Stimulated activated CD8-positive, alpha-beta memory T cell treated with anti-CD3 and anti-CD28 coated beads, Interleukin-4, amount 100 ng/mL, for 1 hour (primary cell): ENCODE measurements at places on chromosomes 4 and X.

DNA sequence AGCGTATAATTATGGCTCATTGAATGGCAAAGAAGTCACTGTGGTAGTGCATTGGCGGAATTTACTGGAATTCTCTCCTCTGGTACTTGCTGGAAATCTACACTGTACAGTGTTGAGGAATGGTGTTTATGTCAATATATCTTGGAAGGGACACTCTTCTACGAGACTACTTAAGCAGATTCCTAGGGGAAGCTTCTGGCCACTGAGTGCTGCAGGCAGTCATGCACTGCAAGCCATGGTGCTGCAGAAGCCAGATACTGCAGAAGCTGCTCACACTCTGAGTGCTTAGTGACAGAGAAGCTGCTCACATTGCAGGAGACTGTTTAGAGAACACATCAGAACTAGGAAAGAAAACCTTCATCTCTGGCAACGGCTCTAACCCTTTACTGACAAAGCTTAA lies 725.0 kb downstream of the CCSER1 start:
- DNase-seq: no peak

GRCh38 chrX:113935518-113935917 lies 648.4 kb upstream of the HTR2C start:
- no peak for DNase-seq

DNA sequence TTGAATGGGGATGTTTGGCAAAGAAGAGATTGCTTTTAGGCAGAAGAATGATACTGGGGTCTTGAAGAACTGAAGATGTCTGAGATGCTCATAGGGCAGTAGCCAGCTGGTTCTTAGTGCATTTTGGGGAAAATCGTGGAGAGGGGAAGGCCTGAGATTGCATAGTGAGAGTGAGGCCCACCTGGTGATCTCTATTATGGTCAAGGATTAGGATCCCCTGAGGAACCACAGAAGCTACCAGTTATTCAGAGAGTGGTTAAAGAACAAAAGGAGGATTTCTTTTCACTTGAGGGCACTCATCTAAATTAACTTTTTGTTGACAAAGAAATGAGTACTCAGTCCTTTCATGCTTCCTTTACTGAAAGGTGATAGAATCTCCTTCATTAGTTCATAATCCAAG lies 271.3 kb upstream of the HAND2 start:
- no peak for DNase-seq

DNA sequence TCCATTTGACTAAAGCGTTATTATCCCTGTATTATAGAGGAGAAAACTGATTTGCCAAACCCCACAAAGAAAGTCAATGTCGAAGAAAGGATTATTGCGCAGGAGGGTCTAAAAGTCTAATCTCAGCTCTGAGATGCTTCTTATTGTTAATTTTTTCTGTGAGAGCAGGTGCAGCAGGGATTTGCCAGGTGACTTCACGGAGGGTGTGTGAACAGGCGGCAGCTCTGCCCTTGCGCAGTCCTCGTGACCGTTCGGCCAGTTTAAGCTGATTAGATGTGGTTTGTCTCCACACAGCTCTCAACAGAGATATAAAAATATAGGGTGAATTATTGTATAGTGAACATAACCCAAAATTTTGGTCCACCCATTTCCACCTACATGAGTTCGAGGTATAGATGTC lies 28.5 kb downstream of the TENM3 start:
- no peak for DNase-seq

DNA sequence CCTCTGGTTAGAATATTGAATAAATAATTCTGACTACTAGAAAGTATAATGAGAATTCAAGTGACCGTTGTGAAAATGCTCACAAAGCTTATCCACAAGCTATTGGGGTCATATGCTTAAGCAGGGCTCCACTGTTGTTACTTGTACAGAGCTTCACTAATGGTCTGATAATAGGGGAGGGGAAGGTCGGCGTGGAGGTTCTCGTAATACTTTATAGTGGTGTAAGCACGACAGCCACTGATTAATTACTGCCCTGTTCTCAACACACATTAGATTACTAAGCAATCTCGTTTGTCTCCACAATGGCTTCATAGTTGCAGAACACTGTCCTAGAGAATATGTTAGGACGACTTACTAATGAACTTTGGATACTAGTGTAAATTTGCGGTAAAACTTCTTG lies 11.6 kb downstream of the UNC5C start:
- DNase-seq: no peak

- no peak for DNase-seq
Measured at GRCh38 chr4:186757696-186758355, 34.2 kb upstream of the FAT1 start.

GRCh38 chr4:148061795-148062194 lies 329.9 kb downstream of the ARHGAP10 start:
- DNase-seq: no peak

GRCh38 chr4:180437601-180438000 lies 1805.6 kb upstream of the TENM3 start:
- DNase-seq: no peak

GRCh38 chr4:94545296-94545695 lies 93.6 kb downstream of the PDLIM5 start:
- no peak for DNase-seq

- no peak for DNase-seq
Measured at GRCh38 chr4:91471280-91471679, 832.5 kb upstream of the GRID2 start.

DNA sequence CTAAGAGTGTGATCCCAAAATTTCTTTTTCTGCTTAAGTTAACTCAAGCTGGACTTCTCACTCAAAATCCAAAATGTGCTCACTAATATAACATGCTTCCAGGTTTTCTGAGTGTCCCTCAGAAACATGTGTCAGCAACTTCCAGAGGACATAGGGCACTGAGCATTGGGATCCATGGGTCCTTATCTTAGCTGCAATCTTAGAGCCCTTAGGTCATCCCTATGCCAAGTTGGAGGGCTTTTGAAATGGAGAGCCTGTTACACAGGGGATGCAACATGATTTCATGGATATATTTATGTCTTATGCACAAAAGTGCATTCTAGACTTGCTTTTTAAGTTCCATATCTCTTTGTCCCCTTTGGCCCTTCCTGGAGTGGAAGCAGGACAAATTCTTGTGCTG lies 11.7 kb upstream of the HCCS start:
- no peak for DNase-seq

DNA sequence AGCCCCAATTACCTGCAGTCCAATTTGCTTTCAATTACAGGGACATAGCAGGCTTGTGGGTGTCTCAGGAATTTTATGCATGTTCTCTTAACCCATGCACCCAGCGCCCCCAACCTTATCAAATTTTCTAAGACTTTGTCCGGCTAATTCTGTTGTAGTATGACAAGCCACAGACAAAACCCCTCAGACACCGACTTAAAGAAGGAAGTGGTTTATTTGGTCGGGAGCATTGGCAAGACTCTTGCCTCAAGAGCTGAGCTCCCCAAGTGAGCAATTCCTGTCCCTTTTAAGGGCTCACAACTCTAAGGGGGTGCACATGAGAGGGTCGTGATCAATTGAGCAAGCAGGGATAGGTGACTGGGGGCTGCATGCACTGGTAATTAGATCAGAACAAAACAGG lies 28.7 kb upstream of the IL9R start:
- DNase-seq: no peak

DNA sequence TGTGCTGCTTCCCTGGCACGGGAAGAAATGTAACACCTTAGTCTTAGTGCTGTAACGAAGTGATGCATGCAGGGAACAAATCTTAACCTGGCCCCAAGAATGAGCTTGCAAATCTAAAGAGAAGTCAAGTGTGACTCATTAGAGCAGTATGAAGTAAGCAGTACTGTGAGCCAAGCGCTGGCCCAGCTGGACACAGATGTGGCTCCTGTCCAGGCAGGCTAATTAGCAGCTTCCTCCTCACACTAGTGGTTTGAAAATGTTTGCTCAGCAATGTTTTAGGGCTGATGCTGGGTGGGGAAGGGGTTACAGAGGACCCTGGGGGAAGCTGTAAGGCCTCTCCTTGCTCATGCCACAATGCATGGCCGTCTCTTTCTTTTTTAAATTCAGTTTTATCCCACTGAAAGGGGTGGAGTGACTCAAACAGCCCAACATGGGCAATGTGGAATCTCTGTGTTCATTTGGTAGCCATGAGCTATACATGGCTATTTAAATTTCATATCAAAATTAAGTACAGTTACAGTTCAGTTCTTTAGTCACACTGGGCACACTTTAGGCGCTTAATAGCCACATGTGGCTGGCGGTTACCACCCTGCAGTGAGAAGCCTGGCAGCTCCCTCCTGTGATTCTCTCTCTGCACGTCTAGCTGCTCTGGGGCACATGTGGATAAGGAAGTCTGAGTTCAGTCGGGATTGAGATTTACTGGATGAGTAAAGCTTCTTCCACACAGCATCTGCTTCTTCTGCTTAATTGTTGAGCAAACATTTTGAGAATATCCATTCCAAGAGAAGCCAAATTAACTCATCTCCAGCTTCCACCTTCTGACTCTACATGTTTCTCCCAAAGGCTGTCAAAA lies 48.8 kb downstream of the MAP7D2 start:
- no peak for DNase-seq

GRCh38 chr4:2322841-2323240 lies 60.9 kb upstream of the MXD4 start:
- DNase-seq: no peak
